Immature natural killer cell (primary cell): ENCODE measurements at places on chromosomes 4 and X.

GRCh38 chr4:93870876-93871458 is 42.4 kb downstream of the ATOH1 start:
- DNase-seq, result no peak

DNA sequence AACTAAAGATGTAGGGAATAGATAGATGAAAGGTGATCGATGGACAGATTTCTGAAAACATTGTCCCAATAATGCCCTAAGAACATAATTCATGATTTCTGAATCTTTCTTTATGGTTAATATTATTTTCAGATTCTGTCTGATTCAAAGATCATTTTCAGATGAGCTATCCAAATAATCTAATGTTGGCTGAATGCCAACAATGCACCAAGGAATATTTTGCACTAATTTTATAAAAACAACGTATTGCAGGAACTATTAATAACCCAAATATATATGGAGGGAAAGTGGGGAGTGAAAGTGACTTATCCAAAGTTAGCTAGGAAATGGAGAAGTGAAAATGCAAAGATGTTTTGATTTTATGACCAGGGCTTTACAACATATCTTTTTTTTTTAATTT is 1675.5 kb downstream of the STIM2 start:
- no peak for DNase-seq

DNA sequence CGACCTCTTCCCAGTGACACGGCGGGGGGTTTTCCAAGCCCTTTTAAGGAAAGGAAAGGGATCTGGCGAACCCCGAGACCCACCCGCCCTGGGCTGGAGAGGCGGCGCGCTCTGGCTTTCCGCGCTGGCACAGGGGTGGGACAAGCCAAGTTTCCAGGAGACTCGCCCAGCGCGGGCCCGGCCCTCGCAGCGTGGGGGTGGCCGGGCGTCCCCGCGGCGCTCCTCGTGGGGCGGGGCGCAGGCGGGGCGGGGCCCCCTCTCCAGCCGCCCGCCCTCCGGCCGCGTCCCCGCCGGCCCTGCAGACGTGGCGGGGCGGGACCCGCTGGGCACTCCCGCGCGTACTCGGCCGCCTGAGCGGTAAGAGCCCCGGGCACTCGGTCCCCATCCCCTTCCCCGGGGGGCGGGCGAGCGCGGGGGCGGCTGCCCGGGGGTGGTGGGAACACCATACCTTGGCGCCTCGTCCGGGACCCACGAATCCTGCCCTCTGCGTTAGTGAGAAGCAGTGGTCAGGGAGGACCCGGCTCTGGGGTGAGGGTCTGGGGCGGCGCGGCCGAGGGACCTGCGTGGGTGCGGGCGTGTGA is at the start of gene FAM114A1:
Gene FAM114A1 (plus strand): TSS at position 329 of the 581 bp plus-strand sequence. CDS start 10,273 bp downstream, outside the sequence.
- peak; percentile 29 for DNase-seq

- no peak for DNase-seq
Measured at GRCh38 chr4:15479089-15479912, 9.6 kb downstream of the CC2D2A start.

GRCh38 chrX:41291309-41291708 is 42.7 kb upstream of the DDX3X start:
- no peak for DNase-seq

- DNase-seq, result no peak
Measured at GRCh38 chrX:20026278-20026677, 35.4 kb upstream of the BCLAF3 start.

GRCh38 chr4:159505266-159505975 is 402.5 kb downstream of the RAPGEF2 start:
- DNase-seq, result no peak

DNA sequence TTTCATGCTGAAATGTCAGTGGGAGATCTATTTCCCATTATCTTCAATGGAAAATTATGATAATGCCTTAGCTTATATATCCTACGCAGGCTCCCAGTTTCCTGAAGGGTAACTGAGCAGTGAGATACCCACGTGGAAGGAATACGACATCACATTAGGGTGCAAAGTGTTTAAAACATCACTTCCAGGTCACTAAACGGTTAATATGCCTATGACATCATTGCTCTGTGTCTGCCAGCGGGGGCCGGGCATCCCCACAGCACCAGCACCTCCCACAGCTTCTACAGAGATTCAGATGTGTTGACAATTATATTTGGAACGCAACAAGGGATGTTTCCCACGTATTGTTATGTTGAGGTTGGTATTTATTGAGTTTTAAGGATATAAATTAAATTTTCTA is 27.1 kb downstream of the TMEM271 start:
- no peak for DNase-seq

GRCh38 chr4:25513814-25514213 is 136.8 kb downstream of the ANAPC4 start:
- no peak for DNase-seq

GRCh38 chr4:159229164-159229563 is 126.3 kb downstream of the RAPGEF2 start:
- DNase-seq, result no peak

DNA sequence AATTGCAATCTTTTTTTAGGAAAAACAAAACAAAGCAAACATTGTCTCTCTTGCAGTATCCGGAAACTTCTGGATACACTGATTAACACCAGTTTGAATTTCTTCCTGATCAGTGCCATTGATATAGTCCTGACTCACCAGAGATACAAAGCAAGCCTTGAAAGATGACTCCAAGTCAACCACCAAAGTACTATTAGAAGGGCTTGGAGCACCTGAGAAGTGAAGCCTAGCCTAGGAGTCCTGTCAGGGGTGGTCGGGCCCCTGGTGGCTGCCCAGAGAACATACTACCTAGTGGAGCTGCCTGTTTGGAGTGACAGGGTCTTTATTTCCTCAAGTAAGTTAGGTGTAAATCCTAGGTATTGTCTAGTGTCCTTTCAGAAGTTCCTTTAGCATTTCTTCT is 593.2 kb downstream of the ZNF674 start:
- DNase-seq, result no peak

DNA sequence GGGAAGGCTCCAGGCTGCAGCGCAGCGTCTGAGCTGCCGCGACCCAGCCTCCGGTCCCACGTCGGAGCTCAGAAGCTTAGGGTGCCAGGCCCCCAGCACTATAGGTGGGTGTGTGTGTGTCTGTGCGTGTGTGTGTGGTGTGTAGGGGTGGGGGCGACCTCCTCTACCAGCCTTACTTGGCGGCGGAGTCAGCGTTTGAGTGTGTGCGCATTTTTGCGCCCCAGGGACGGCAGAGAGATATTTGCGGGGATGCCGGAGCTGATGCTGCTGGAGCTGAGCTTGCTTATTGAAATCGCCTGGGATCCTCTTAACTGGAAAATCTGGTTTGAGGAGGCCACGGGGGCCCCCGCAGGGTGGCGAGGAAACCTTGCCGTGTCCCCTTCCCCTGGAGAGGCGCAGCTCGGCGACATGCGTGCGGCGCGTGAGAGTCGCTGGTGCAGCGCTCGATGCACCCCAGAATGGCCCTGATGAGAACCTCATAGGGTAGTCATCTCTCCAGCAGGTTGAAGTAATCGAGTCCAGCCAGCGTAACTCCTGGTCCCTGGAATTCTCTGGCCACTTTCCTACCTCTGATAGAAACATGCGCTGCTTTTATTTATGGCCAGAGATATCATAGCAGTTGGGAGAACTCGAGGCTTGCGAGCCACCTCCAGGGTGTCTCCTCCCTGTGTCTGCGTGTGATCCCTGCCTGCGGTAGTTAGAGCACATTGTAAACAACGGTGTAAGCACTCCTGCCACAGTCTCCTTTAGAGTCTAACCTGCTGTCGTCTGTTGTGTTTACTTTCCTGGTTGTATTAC is 2.7 kb downstream of the ADGRL3 start:
- DNase-seq, result no peak

- no peak for DNase-seq
Measured at GRCh38 chrX:57587062-57587461, 4.7 kb upstream of the ZXDB start.

- DNase-seq, result no peak
Measured at GRCh38 chrX:24761306-24761705, 67.6 kb downstream of the POLA1 start.

GRCh38 chr4:7771056-7771455 is 168.6 kb downstream of the AFAP1 start:
- no peak for DNase-seq

DNA sequence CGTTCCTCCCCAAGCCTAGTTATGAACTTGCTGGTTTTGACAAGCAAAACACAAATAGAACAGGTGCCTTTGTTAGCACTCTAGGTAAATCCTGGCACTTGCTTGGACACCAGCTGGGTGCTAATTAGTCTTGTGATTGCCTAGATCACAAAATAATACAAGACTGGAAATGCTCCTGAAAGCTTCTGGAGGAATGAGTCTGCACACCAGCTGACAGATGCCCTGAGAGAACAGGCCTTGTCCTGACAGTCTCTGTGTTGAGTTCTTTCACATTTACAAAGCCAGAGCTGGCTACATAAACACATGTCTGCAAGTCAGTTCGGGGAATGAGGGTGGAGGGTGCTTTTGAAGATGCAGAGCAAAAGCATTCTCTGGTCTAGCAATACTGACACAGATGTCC is 93.8 kb downstream of the ELOVL6 start:
- DNase-seq, result no peak

DNA sequence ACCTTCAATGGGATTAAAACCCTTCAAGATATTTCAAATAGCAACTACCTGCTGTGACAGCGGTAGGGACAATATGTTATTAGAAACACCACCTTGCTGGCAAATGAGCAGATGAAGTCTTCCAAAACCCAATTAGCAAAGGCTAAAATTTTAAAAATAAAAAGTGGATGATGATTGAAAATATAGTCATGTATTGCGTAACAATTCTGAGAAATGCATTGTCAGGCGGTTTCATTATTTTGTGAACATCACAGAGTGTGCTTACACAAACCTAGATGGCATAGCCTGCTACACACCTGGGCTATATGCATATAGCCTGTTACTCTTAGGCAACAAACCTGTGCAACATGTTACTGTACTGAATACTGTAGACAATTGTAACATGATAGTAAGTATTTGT is 91.2 kb upstream of the ANXA3 start:
- DNase-seq, result no peak

DNA sequence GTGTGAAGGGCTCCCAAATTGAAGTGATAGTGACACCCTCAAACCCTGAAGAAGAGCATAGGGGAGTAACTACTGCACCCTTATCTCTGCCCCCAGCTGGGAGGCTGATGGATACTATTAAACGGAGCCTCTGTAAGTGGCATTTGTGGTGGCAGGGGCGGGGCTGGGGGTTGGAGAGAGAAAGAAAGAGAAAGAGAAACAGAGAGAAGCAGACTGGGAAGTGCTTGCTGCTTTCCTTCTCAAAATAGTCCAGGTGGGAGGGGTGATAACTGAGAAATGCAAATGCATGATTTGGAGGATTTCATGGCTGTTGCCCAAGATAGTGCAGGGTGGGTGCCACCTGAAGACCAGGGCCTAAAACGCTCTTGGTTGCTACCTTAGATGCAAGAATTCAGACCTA is 253.5 kb upstream of the GATB start:
- DNase-seq, result peak; percentile 15

DNA sequence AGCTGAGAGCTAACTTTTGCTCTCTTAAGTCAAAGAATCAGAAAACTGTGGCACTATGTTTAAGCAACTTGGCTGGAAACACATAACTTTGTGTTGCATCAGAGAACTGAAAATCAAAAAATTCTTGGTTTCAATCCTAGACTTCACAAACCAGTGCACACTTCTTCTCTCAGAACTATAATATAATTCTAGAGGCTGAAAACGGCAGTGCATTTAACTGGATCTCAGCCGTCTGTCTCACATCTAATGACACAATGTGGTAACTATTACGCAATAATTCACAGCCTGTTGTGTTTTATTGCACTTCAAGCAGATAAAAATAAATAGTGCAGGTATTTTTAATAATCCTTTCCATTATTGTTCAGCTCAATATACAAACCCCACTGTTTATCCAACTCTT is 260.6 kb upstream of the DIAPH2 start:
- no peak for DNase-seq

- DNase-seq, result no peak
Measured at GRCh38 chr4:109014593-109015412, 251.9 kb upstream of the ETNPPL start.

- DNase-seq, result no peak
Measured at GRCh38 chr4:71558248-71558647, 219.4 kb downstream of the SLC4A4 start.

DNA sequence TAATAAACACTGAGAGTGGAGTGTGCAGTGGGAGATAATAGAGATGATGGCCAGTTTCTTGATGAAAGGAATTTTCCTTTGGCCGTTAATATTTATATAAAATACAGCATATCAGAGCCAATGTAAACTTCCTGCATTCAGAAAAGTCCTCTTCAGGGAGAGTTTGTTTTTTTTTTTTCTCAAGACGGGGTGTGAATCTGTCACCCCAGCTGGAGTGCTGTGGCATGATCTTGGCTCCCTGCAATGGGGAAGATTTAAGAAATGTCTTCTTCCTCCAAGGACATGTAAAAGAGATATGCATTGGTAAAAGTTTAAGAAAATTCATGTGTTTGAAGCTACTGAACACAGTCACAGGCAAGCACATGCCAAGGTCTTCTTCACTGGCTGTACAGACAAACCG is 25.4 kb upstream of the TBC1D9 start:
- no peak for DNase-seq

- no peak for DNase-seq
Measured at GRCh38 chr4:113566015-113566795, 195.3 kb downstream of the CAMK2D start.

GRCh38 chrX:46953137-46953527 is 40.9 kb downstream of the JADE3 start:
- DNase-seq, result no peak

GRCh38 chr4:73434311-73434710 is 1.7 kb upstream of the AFP start:
- DNase-seq, result no peak

- DNase-seq, result no peak
Measured at GRCh38 chr4:159144112-159144694, 41.3 kb downstream of the RAPGEF2 start.

DNA sequence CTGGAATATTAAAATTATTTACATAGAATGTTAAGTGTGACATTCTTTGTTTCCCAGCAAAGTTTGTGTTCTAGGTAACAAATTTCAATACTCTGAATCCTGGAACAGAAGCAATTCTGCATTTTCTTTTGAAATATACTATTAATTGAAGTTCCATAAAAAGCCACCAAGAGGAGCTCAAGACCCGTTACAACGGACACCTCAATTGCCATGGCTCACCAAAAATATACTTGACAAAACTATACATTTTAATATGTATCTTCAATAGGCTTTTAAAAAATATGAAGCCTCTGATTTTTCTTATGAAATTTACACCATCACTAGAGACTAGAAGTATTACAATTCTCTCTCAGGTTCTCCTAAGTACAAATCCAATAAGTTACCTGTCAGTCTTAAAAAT is 111.4 kb downstream of the NYX start:
- DNase-seq, result peak; percentile 38

DNA sequence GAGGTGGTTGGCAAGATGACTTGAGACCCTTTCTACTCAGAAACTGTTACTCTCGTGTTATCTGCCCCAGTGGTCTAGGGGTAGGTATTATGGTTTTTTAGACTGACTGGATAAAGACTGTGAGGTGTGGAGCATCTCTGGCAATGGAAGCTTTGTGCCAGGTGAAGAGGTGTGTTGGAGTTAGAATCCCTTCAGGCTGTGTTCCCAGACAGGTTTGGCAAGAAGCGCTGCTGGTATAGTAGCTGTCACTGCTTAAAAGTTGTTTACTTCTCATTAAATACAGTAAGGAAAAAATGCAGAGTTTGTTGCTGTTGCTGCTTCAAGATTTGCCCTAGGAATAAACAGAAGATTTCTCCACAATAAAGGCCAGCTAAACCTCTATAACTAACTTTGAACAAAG is 35.3 kb downstream of the AREG start:
- DNase-seq, result no peak
